ENCODE measurements at places on chromosomes 2 and 18. TPM values are rescaled to one million over a fixed set of nuclear protein-coding genes. Genes with fewer than 3 reads are reported as not detected.

Gene CYP27A1
- 34.5 TPM for total RNA-seq

Gene POMC
- total RNA-seq: 6.0 TPM

Gene C2orf72
- 112 TPM for total RNA-seq

Gene SCN7A
- total RNA-seq: 5.0 TPM

Gene BOK
- 25.4 TPM for total RNA-seq

Gene PLA2R1
- total RNA-seq: 7.9 TPM

Gene PDE1A
- total RNA-seq: 4.7 TPM

Gene LRRTM1
- 1.0 TPM for total RNA-seq

Gene CEBPZOS
- total RNA-seq: 14.8 TPM

Gene UGT1A3
- total RNA-seq: not detected

Gene REEP1
- 24.2 TPM for total RNA-seq

Gene ANKRD30B
- not detected for total RNA-seq

Gene SPDYA
- total RNA-seq: 1.2 TPM

Gene RTKN
- 66.1 TPM for total RNA-seq

Gene BOLL
- not detected for total RNA-seq

Gene TBR1
- not detected for total RNA-seq

Gene LRRTM4
- 3.5 TPM for total RNA-seq

Gene TNFRSF11A
- 11.0 TPM for total RNA-seq

Gene ZC3H6
- total RNA-seq: 4.5 TPM

Gene SLC14A1
- total RNA-seq: 0.88 TPM

Gene CCBE1
- total RNA-seq: 3.1 TPM

Gene LRRC30
- total RNA-seq: not detected

Gene CREB1
- 42.0 TPM for total RNA-seq

Gene LYPD6
- 11.2 TPM for total RNA-seq

Gene ZNF514
- 11.8 TPM for total RNA-seq

Gene CXCR4
- 6.4 TPM for total RNA-seq

Gene ECEL1
- total RNA-seq: 1.0 TPM

Gene LBH
- total RNA-seq: 75.9 TPM

Gene MTIF2
- total RNA-seq: 30.2 TPM

Gene C2orf42
- total RNA-seq: 16.3 TPM

Gene MC4R
- total RNA-seq: not detected
